ENCODE measurements at places on chromosomes 2 and 18.

DNA sequence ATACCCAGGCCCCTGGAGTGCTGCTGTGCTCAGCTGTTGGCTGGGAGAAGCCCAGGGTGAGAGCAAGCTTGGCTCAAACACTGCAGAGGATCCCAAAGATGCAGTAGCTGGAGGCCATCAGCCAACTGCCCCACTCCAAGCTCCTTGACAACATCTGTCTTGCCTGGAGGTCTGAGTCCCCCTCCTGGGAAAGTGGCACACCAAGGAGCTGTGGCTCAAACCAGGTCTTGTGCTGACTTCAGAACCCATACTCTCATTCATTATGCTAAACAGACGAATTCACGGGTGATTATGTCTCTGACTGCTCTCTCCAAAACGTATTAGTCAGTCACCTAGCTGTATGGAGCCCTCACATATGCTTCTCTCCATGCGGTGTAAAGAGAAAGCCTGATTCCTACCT, 206.1 kb downstream of the TTC32 start:
- DNase-seq: no peak

DNA sequence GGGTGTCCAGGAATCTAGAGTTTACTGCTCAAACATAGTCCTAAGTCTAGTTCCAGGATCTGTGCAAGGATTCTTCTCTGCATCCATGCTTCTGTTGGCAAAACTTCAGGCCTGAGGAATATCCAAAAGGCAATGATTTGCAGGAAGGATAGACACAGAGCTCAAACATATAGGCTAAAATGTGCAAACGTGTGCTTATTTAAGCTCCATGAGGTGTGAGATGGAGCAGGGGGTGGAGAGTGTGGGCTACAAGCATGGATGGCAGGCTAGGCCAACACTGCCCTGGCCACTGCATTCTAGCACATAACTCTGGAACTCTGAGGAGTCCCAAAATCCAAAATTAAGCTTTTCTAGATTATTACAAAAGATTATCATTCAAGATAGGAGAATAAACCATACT, 301.1 kb downstream of the PAX3 start:
- no peak for DNase-seq

- DNase-seq: no peak
Measured at GRCh38 chr2:225893151-225893550, 493.6 kb downstream of the NYAP2 start.

GRCh38 chr2:104871649-104871971, 17.7 kb downstream of the POU3F3 start:
- DNase-seq: no peak

DNA sequence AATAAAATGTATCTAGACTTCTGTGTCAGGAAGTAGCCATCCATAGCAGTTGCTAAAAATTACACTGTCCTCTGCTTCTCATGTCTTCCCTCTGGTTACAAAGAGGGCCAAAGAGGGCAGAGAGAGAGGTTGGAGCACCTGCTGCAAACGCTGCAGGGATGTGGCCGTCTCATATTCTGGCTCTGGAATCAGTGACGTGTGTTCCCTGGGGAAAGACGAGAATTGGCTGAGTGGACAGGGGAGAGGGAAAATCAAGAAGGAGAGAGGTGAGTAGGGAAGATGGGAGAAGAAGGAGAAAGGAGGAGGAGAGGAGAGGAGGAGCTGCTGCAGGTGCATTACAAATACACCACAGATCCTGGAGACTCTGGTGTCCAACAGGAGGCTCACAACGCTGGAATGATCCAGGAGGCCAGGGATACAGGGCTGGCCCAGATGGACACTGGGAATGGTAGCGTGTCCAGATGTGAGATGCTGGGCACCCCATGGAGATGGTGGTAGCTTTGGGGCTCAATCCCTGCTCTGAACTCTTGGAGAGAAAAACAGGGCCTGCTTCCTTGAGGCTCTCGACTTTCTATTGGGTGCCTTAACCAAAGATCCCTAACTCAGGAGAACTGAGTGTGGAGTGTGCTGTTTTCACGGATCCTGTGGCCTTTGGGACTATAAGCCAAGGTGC, 118.4 kb upstream of the PXDN start:
- DNase-seq: no peak

DNA sequence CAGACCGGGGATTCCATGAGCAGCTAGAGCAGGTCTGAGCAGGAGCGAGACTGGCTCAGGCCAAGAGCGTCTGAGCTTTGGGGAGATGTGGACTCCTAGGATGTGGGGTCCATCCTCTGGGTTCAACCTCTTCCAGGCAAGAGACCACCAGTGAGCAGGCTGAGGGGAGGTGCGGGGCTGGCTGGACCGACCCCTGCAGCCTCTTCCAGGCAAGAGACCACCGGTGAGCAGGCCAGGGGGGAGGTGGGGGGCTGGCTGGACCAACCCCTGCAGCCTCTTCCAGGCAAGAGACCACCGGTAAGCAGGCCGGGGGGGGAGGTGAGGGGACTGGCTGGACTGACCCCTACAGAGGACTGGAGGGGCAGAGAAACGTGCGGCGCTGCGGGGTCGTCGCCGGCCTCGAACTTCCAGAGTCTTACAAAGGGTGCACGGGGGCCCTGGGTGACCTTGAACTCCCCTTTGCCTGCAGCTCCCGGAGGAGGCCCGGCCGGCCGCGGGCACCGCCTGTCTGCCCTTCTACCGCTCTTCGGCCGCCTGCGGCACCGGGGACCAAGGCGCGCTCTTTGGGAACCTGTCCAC, 63.4 kb downstream of the TPO start:
- no peak for DNase-seq
